NCI-H82 (cell line): ENCODE measurements at places on chromosomes 11 and 22.

GRCh38 chr11:110185121-110185591 is 92.0 kb downstream of the ZC3H12C start:
- no peak for DNase-seq

GRCh38 chr11:70616938-70617654 is 218.8 kb downstream of the CTTN start:
- peak; percentile 26 for DNase-seq

DNA sequence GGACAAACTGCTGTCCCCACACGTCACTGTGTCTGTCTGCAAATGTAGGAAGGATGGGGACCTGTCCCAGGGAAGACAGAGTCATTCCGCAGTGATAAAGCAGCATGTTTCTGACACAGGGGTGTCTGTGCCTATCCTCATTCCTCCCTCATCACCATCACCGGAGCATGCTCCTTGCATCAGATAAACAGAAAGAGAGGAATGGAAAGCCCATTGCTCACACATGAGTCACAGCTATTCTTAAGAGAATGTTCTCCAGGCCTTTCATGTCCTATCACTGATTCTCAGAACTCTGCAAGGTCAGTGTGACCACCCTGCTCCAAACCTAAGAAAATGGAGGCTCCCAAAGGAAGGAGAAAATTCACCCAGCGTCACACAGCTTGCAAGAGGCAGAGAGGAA is 38.9 kb downstream of the ZNF195 start:
- no peak for DNase-seq

GRCh38 chr11:121763526-121763925 is 310.8 kb upstream of the SORL1-AS1 start:
- peak; percentile 5 for DNase-seq

DNA sequence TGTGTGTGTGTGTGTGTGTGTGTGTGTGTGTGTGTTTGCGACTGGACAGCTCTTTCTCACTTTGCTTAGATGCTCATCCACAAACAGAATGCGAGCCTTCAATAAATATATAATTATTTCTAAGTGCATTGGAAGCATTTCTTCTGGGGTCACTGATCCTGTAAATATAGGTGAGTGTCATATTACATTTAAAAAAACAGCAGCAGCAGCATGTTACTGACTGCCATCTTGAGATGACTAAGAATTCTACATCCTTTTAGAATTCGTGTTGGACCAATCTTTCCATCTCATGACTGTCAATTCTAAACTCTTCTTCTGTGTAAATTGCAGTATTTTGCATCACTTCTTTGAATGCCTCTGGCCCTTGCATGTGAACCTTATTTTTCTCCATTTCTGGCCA is 238.0 kb upstream of the DDI1 start:
- no peak for DNase-seq

GRCh38 chr11:69280994-69281393 is 13.0 kb upstream of the MYEOV start:
- no peak for DNase-seq

DNA sequence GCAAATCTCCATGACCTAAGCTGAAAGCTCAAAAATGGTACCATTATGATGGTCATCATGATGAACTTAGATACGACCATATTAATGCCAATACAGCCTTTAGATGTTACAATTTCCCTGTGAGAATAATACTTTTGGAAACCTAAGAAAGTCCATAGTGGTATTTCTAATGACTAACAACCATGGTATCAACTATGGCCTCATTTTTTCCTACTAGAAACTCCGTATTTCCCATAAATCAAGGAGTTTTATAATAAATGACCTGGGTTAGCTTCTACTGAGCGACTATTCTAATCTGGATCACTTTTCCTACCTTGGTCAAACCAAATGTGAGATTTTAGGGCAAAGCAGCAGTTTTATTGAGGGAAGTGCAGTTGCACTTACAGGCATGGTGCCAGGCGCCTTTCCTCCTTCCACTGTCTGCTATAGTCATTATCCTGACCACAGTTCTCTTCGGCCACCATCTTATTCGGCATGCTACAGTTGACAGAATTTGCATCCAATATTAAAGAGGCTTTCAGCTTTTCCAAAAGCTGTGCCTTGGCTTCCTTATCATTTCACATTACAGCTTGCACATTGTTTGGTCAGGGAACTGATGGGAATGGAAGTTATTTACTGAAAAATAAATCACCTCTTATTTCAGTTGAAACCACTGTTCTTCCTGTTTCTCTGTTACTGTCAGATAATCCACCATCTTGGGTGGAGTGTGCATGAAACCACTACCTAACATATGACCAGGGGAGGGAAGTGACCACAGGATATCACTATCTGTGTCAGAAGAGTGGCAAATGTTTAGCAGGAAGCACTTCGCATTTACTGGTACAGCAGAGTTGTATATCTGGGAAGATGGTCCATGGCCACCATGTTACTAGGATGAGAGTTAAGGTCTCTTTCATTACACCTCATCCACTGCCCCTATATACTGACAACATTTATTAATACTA is 74.5 kb upstream of the PICALM start:
- no peak for DNase-seq

DNA sequence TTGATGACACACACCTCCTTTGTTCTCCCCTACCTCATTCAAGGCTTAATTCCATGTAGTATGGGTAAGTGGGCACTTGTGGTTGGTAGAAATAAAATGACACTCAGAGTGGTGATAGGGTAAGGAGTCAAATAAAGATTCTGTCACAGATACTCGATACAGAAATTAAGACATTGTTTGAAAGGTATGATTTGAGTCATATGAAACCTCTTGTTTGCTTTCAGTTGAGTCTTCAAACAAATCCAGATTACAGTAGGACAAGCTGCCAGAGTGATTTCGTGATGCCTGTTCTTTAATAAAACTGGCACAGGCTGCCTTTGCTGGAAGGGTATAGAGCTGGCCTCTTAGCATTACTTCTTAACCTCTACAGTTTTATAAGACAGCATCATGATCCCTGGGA is 182.4 kb downstream of the SPON1 start:
- DNase-seq, result no peak

- DNase-seq, result no peak
Observed at GRCh38 chr11:59224351-59224928, 11.7 kb upstream of the MPEG1 start.

DNA sequence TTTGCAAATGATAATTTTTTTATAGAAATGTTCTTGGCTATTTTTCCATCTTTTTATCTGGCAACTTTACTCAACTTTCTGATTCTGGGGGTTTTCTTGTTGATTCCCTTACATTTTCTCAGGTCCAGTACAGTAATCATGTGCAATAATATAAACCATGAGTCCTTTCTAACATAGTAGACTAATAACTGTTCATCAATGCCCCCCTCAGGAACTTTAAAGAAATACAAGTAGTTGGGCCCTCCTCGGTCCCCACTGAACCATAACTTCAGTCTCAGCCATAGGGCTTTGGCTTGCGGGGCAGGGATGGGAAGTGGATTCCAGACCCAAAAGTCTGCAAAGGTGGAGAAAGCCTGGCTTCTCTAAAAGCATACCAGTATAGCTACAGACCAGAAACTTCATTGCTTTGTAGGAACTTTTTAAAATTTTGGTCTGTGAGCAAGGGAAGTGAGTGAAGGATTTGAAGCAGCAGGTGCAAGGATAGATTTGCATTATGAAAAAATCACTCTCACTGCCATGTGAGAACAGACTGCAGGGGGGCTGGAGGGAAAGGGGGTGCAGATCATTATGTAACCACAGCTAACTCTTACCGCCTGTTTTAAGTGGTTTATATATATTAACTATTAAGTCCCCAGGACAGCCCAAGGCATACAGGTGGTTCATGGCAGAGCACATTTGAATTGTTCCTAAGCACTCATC is 10.4 kb upstream of the TUB start:
- DNase-seq, result peak; percentile 50

GRCh38 chr22:43532301-43533155 is 120.7 kb downstream of the MPPED1 start:
- DNase-seq, result no peak

- no peak for DNase-seq
Observed at GRCh38 chr11:63639199-63639832, 25.1 kb upstream of the PLAAT3 start.

DNA sequence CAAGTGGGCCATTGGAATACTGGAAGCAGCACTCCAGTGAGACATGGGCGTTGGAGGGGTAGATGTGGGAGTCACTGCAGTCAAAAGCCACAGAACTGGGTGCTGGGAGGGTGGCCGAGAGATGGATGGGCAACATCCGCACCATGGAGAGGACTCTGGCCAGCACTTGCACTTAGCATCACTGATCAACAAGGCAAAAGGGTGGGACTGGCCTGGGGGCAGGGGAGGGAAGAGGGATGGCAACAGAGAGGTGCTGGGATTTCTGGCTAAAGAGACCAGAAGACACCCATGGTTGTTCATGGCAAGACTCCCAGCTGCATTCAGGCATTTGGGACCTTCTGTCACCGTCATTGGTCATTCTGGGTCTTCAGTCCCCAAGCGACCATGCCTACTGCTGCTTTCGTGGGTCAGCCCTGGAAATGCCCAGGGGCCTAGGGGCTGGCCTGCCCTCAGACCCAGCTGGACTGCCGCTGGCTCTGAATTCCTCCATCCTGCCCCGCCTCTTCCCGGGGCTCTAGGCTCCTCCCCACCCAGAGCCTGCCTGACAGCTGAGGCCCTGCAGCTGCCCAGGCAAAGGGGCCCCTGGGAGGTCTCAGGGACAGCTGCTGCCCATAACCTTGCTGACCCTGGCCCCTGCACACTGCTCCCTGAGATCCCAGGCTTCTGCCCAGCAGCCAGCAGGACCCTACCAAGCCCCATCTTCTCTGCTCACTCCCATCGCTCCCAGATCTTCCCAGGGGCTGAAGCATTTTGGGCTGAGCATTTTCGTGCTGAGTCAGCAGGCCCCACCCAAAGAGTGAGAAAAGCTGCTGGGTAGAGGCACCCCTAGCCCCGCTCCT is 13.0 kb upstream of the CDC42EP2 start:
- peak; percentile 27 for DNase-seq

DNA sequence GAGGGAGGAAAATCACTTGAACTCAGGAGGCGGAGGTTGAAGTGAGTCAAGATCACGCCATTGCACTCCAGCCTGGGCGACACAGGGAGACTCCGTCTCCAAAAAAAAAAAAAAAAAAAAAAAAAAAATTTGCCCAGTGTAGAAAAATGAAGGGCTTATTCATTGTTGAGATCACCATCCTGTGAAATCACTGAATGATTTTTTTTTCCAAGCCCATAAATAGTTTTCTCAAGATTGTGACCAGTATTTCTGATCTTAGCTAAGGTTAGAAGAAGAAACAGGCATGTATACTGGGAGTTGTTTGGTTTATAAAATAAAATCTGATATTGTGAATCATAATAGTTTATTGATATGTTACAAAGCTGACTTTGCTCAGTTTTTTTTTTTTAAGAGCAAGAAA is 269.4 kb downstream of the CADM1 start:
- DNase-seq, result no peak

DNA sequence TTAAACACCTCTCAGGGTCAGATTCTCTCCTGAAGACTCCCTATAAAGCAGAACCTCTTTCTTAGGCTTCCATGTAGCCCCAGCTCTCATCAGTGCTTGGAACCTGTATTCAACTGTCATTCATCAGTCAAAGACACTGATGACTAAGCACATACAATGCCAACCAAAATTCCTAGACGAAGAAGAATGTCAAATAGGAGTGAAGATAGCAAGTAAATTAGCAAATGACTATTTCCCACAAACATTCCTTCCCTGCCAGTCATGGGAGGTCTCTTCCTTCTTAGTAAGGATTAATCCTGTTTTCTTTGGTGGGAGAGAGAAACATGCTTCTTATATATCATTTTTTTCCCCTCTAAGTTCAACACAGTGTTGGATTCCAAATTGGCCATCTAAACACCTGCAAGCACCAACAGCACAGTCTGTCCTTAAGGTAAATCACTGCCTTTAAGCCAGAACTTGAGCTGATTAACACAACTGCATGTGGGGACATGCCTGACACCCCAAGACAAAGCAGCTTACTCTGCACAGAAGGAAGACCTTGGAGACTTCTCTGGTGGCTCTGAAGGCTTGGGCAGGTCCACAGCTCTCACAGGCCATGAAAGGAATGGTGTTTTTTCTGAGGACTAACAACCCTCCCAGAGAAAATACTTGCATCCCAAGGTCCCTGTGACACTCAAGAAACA is 47.5 kb upstream of the ME3 start:
- DNase-seq, result peak; percentile 4

DNA sequence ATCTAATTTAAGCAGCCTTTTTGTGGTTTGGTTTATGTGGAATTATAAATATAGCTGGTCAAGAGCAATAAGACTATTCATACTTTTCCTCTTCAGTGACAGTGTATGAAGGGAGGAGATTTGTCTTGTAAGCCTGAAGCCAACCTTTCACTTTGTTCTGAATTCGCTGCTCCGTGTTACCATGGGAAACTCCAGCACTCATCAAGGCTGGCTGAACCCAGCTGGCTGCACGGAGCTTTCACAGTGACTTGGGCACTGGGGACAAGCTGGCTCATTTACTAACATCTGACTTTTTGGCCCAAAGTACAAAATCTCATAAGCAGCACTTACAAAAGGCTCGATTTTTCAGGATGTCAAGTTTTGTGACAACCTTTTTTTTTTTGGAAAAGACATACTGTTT is 120.4 kb upstream of the GRIA4 start:
- no peak for DNase-seq

DNA sequence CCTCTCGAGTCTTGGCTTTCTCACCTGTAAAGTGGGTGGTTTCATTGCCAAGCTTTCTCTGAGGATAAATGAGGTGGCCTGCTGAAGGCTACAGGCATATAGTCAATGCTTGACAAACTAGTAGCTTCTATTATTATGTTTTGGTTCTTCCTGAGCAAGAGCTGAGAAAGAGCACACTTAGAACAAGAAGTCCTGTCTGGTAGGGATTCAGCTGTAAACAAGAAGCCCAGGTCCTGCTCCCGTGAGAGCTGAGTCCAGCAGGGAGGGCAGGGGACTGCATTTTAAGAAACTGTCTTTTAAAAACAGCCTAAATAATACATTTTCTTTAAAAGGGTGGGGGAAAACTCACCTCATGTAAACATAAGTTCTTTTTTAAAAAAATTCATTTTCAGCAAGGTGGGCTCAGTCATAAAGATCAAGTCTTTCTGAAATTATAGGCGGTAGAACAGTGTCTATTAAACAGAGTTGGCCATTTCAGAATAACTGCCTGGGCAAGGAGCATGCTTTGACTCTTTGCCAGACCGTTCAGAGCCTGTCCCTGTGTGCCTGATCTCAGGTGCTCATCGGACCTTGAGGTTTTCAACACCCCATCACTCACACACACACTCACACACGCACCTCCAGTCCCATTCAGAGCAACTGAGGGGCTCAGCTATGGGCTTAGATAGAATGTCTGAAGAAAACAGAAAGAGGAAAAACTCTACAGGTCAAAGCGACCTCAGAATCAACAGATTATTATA is 29.2 kb upstream of the MYO18B start:
- DNase-seq, result no peak

- no peak for DNase-seq
Observed at GRCh38 chr11:58046231-58046630, 15.5 kb downstream of the OR6Q1 start.
